EH (cell line): ENCODE measurements at places on chromosomes 11 and 22.

DNA sequence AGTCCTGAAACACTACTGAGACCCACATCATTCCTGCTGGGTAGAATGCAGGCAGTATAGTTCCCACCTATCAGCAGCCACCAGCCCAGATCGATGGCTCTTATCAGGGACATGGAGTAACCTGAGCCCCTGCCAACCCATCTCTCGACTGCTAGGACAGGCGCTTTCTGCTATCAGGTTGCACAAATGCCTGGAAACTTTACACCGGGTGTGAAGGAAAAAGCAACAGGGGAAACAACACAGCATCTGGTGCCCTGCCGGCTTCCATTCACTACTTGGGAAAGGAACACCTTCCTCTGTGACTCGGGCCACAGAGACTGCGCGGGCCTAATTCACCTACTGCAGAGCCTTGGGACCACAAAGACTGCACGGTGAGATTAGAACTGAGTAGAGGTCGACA is 18.5 kb downstream of the RBFOX2 start:
- no peak for DNase-seq

DNA sequence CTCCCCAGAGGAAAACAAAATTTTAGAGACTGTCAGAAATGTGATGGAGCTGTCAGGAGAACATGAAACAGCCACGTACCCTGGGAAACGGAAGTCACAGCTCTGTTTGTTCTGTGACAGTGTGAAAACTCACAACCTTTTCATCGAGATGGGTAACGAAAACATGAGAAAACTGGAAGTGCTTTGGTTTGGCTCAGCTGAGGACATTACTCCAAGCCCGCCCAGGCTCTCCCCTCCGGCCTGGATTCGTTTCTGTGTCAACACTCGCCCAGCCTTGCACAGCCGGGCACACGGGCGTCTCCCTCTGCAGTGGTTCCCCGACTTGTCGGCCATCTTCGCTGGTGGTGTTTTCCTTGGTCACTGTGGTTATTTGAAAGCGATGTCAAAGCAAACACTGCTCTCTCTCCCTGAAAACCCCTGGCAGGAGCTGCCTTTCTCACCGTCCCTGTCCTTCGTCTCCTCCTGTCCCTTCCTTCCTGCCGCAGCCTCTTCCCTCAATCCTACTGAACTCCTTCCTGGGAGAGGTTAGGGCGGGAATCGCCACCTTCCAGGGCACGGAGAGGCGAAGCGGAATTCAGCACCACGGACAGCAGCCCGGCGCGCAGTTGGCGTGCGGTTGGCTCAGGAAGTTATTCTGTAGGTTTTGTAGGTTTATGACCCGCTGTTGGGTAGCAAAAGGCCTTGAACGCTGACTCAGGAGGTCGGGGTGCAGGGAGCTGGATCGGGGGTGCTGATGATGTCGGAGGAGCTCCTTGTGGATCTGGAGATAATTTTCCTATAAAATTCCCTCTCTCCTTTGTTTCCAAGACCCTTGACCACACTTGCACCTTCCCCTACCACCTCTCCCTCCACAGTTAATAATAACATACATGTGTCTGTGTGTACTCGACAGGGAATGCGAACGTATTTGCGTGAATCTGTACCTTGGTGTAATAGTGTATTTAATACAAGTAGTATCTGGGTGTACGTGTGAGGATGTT is 13.1 kb upstream of the RPS19BP1 start:
- peak; percentile 22 for DNase-seq

DNA sequence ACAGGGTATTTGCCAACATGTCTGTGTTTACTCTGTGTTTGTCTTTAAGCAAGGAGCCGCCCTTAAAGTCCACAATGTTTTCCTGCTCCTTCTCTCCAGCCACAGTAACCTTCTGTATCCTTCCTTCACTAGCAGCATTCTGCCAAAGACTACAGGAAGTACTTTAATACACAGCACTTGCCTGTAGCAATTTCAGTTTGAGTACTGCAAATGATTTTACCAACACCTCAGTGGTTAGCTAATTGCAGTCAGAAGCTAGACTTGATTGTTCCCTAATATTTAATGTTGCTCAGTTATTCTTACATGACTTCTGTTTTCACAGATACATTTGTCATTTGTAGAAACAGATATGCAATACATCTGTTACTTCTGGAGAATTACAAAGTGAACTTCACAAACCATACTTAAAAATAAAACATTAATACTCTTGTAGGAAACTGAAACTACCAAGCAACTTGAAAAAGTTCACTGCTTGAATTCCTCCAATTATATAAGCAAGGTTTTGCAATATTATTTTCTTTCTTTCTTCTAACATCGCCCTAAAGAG is 69.1 kb downstream of the FCHSD2 start:
- peak; percentile 37 for DNase-seq

GRCh38 chr22:41560095-41560471 is 727 bp upstream of the CSDC2 start:
- DNase-seq = no peak

DNA sequence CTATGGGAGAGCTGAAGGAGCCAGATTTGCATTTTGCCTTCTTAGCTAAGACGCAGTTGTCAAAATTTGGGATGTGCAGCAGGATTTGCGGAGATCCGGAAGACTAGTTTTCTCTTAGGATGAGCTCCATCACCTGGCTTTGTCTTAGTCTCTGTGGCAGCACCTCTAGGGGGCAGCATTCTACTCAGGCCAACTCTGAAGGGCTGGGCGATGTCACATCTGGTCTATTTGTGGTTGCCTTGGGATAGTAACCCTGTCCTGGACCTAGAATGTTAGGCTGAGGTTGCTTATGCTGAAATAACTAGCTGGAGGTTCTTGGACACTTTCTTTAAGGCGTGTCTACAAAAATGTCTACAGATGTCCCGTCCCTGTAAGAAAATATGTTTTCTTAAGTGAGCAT is 116.2 kb downstream of the FAT3 start:
- DNase-seq = peak; percentile 59

DNA sequence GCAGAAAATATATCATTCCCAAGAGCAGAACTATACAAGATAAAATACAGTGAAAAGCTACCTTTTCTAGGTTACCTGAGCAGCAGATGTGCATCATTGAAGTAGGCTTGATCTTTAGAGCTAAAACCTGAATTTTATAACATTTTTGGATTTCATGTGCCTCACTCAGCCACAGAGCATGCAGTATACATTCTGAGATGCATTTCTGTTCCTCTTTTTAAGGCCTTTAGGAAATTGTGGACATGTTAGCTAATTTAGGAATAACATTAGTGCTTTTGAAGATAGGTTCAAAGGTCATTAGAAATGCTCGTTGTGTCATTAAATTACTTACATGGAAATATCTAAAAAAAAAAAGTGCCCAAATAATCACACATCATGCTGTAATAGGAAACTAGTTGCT is 230.6 kb upstream of the PDGFD start:
- no peak for DNase-seq

- peak; percentile 66 for DNase-seq
Measured at GRCh38 chr11:8262552-8263108, 1.0 kb downstream of the LMO1 start.

DNA sequence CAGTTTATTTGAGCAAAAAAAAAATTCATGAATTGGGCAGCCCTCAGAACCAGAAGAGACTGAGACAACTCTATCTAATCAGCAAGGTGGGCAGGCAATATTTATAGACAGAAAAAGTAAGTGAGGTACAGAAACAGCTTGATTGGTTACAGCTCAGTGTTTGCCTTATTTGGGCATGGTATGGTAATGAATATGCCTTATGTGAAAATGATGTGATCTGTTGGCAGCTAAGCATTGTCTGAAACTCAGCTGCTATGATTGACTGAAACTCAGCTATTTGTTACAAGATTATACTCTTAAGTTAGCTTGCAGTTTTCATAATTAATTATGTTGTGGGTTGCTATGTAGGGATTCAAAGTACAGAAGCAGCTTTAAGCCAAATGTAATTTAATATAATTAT is 127.6 kb downstream of the CNTN5 start:
- no peak for DNase-seq
